Aorta (tissue), 5 donors: ENCODE measurements at places on chromosomes 11 and 22. TPM values are rescaled to one million over a fixed set of nuclear protein-coding genes. Genes with fewer than 3 reads are reported as not detected.

GRCh38 chr11:5591613-5592012, 4.8 kb upstream of the TRIM6 start:
- H3K27ac ChIP-seq: no peak overlapping the region
- H3K4me3 ChIP-seq: no peak overlapping the region
- H3K27me3 ChIP-seq: no peaks in the 10 kb centered on the region
- H3K4me1 ChIP-seq: no peaks in the 10 kb centered on the region
- DNase-seq: no peak
- H3K36me3 ChIP-seq: no peaks in the 10 kb centered on the region

GRCh38 chr11:1786466-1786865, 22.7 kb upstream of the CTSD start:
- H3K36me3 ChIP-seq: no peaks in the 10 kb centered on the region
- H3K4me1 ChIP-seq: no peaks in the 10 kb centered on the region
- no peak overlapping the region for H3K27ac ChIP-seq
- no peaks in the 10 kb centered on the region for H3K27me3 ChIP-seq

- no peaks in the 10 kb centered on the region for H3K27me3 ChIP-seq
- H3K4me1 ChIP-seq: peaks cover 2% of the 10 kb centered on the region
- no peak for DNase-seq
- no peaks in the 10 kb centered on the region for H3K36me3 ChIP-seq
- H3K27ac ChIP-seq: no peak overlapping the region
These were observed 84.8 kb downstream of the SLC1A2 start for GRCh38 chr11:35334385-35335090.

DNA sequence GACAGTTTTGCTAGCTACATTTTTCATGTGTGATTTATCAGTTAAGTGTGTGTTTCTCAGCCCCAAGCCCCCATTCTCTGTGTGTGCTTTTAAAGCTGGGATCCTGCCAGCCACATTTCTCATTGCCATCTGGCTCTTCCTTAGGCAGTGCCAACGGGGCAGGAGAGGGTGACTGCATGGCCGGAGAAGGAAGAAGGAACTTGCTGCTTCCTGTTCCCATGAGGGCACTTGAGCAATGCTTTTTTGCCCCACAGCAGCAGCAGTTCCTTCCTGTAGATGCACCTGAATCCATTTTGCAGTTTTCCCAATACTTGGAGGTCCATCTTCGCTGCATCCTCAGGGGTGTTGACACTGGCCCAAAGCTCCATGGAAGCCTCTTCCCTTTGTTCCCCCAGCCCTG, 37.5 kb downstream of the TNRC6B start:
- no peak overlapping the region for H3K27ac ChIP-seq
- H3K36me3 ChIP-seq: no peaks in the 10 kb centered on the region
- H3K4me3 ChIP-seq: no peak overlapping the region

DNA sequence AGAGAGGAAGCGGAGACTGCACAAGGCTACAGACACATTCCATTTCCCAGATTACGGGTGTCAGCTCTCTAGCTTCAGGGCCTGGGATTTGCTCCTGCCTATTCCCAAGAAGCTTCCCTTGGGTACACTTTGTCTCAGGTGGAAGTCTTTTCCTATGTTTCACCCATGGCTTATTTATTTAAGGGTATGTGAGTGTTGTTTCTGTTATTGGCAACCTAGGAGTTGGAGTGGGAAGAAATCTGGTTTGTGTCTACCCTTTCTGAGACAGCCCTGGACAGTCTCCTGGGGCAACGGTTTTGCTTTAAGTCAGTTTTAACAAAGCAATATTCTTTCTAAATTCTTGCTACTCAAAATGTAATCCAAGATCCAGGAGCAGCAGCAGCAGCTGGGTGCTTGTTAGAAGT, 127.0 kb downstream of the MICAL2 start:
- H3K27ac ChIP-seq: peak overlapping the region; percentile 76
- no peaks in the 10 kb centered on the region for H3K27me3 ChIP-seq
- H3K4me1 ChIP-seq: peaks cover 3% of the 10 kb centered on the region
- no peak for DNase-seq

- DNase-seq: no peak
- no peaks in the 10 kb centered on the region for H3K36me3 ChIP-seq
- no peak overlapping the region for H3K27ac ChIP-seq
- H3K27me3 ChIP-seq: no peaks in the 10 kb centered on the region
These were observed 22.9 kb downstream of the RPUSD4 start for GRCh38 chr11:126188332-126189108.

DNA sequence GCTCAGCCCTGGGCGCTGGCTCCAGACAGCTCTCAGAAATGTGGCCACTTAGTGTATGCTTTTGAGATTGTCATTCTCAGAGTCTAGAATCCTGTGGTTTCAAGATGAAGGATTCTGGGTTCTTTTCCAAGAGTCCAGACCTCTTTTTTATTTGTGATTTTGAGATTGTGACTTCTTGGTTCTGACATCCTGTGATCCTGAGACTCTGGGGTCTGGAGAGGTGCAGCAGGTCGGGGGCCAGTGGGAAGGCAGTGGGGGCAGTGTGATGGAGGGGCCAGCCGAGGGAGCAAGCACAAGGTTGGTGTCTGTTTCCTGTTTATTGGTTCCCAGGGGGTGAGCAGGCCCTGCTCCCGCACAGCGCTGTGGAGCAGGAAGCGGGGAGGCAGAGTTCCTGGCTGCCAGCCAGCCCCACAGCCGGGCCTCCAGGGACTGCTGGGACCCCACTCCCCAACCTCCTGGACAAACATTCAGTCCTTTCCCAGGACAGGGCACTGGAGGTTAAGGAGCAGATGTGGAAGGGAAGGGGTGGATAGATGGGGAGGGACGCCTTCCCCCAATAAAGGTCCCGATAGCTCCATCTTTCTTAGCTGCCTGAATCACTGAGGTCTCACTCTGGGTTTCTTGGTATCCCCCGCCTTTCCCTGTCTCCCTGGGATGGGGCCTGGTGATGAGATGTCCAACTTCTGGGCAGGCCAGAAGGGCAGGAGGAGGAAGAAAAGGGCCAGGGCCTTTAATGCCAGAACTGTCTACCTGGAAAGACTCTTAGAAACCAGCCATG, 13.7 kb downstream of the ARHGEF17 start:
- H3K4me3 ChIP-seq: no peak overlapping the region
- H3K27me3 ChIP-seq: no peaks in the 10 kb centered on the region
- H3K36me3 ChIP-seq: no peaks in the 10 kb centered on the region
- peaks cover 6% of the 10 kb centered on the region for H3K4me1 ChIP-seq
- peak; percentile 84 for DNase-seq

- no peak overlapping the region for H3K4me3 ChIP-seq
- H3K27ac ChIP-seq: no peak overlapping the region
- no peaks in the 10 kb centered on the region for H3K4me1 ChIP-seq
These were observed 139.2 kb downstream of the WNT11 start for GRCh38 chr11:76067099-76067498.

DNA sequence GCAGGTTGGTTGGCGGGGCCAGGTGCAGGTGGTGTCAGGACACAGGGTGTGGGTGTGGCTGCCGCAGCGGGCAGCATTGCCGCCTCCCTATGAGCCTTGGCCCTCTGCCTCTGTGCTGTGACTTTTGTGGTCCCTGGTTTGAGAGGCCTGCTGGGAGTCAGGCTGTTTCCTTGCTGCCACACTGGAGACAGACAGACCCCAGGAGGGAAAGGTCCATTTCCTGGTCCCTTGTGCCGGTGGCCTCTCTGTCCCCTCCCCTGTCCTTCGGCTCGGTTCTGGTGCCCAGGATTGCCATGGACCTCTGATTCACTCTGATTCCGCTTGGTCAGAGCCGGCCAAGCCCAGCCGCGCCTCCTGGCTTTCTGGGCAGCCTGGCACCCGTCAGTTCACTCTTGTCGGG, 196.9 kb downstream of the TBC1D22A start:
- no peaks in the 10 kb centered on the region for H3K27me3 ChIP-seq
- no peaks in the 10 kb centered on the region for H3K4me1 ChIP-seq
- H3K36me3 ChIP-seq: no peaks in the 10 kb centered on the region
- no peak overlapping the region for H3K27ac ChIP-seq
- DNase-seq: no peak
- no peak overlapping the region for H3K4me3 ChIP-seq

DNA sequence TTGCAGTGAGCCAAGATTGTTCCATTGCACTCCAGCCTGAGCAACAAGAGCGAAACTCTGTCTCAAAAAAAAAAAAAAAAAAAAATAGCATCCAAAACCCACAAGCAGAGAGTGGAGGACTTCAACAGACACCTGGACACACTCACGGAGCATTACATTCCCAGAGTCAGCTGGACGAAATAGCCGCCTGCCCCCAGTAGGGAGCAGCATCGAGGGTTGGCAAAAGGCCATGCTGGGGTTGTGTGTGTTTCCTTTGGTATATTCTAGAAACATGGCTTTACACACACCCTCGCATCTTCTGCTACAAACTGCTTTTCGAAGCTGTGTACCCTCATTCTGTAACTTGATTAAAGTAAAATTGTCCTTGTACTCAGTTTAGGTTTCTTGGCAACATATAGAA, 5.3 kb downstream of the ADA2 start:
- no peaks in the 10 kb centered on the region for H3K27me3 ChIP-seq
- no peaks in the 10 kb centered on the region for H3K36me3 ChIP-seq
- H3K4me3 ChIP-seq: no peak overlapping the region
- DNase-seq: no peak

DNA sequence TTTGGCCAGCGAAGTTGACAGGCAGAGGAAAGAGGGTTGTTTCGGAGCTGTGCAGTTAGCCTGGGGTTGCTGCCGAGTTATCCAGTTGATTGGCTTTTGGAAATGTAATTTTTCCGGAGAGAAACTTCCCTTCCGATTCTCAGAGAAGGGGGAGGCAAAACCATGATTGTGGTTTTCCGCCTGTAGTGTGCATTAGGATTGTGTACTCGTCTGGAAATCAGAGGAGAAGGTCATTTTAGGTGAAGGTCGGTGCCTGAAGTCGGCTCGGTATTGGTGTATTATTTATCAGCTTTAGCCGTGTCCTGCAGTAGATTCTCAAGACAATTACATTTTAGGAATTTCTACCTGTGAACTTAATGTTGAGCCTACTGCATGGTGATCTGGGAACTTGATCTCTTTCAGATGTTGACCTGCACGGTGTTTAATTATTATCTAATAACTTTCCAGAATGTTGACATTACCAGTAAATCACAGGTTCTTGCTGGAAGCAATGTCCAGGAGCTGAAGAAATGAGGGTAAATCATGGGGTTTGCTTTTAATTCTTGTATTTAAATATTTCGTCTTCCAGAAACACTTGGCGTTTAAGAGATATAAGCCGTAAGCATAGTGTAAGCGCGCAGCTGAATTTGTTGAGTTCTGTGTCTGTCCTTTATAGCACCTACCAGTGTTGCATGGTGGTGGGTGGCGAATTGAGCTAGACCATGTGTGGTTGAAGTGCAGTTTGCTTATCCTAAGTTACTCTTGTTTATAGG, 1.3 kb downstream of the ARHGEF12 start:
- H3K27me3 ChIP-seq: no peaks in the 10 kb centered on the region
- peak overlapping the region; percentile 81 for H3K4me3 ChIP-seq
- peak overlapping the region; percentile 81 for H3K27ac ChIP-seq
- peaks cover 5% of the 10 kb centered on the region for H3K4me1 ChIP-seq

DNA sequence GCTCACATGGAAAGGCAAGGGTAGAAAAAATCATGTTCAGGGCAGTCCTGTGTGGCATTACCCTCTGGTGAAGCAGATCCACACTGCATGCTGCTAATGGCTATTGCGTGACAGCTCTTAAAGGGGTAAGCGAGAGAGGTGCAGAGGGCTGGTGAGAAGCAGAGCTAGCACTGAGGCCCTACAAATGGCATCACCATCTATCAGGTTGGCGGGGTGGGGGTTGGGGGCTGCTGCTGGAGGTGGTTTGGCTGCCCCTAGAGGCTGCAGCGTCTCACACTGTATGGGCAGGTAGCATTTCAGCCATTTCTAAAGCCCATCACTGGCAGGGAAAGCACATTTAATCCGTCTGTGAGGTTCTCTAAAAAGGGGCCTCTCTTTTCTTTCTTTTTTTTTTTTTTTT, 16.9 kb upstream of the TMA7B start:
- DNase-seq: no peak
- no peaks in the 10 kb centered on the region for H3K4me1 ChIP-seq
- H3K27me3 ChIP-seq: no peaks in the 10 kb centered on the region
- H3K4me3 ChIP-seq: no peak overlapping the region

DNA sequence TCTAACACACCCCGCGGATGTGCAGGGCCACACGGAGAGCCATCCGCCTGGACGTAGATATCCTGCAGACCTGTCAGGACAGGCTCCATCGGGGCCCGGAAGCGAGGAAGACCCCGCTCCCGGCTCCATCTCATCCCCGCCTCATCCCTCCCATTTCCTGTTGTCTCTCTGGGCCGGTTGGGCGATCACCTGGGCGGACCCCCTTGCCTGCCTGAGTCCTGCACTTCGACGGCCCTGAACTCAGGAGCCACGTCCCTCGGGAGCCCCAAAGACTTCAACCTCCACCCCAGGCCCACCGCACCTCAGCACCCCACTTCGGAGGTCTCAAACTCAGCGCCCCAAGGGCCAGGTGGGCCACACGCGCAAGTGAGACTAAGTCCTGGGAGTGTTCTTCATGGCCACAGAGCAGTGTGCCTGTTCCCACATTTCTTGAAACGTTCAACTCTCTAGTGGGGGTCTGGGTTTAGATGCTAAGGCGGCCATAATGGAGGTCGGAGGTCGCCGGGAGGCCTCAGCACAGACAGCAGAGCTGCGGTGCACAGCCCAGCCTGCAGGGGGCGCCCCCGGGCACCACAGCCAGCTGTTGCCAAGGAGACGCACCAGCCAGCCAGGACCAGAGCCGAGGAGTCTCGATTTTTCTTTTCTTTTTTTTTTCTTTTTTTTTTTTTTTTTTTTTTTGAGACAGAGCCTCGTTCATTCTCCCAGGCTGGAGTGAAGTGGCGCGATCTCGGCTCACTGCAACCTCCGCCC, 26.0 kb upstream of the FADD start:
- H3K36me3 ChIP-seq: peaks cover 10% of the 10 kb centered on the region
- no peak overlapping the region for H3K27ac ChIP-seq
- no peaks in the 10 kb centered on the region for H3K4me1 ChIP-seq
- no peak overlapping the region for H3K4me3 ChIP-seq

- no peak overlapping the region for H3K4me3 ChIP-seq
- no peaks in the 10 kb centered on the region for H3K27me3 ChIP-seq
- no peak overlapping the region for H3K27ac ChIP-seq
- no peaks in the 10 kb centered on the region for H3K36me3 ChIP-seq
- no peaks in the 10 kb centered on the region for H3K4me1 ChIP-seq
These were observed 51.6 kb upstream of the BARX2 start for GRCh38 chr11:129323896-129324502.

GRCh38 chr22:39943953-39944872, 16.0 kb upstream of the TMA7B start:
- DNase-seq: no peak
- no peaks in the 10 kb centered on the region for H3K4me1 ChIP-seq
- no peaks in the 10 kb centered on the region for H3K36me3 ChIP-seq
- no peaks in the 10 kb centered on the region for H3K27me3 ChIP-seq
- H3K4me3 ChIP-seq: no peak overlapping the region

MRGPRX3 gene
- not detected for total RNA-seq

DNAJB13 gene
- total RNA-seq: not detected

APOBEC3C gene
- 12.4 TPM for total RNA-seq

KDM4D gene
- total RNA-seq: 0.45 TPM

NAGA gene
- total RNA-seq: 22.3 TPM

NFAM1 gene
- 10.5 TPM for total RNA-seq

TESMIN gene
- total RNA-seq: 1.5 TPM

FGF4 gene
- total RNA-seq: not detected

PIH1D2 gene
- total RNA-seq: 1.4 TPM

TSSK2 gene
- total RNA-seq: not detected

NPAS4 gene
- total RNA-seq: 0.54 TPM

TEX54 gene
- total RNA-seq: not detected

TRIM51 gene
- total RNA-seq: not detected
